ENCODE measurements at places on chromosomes 16 and 17.

DNA sequence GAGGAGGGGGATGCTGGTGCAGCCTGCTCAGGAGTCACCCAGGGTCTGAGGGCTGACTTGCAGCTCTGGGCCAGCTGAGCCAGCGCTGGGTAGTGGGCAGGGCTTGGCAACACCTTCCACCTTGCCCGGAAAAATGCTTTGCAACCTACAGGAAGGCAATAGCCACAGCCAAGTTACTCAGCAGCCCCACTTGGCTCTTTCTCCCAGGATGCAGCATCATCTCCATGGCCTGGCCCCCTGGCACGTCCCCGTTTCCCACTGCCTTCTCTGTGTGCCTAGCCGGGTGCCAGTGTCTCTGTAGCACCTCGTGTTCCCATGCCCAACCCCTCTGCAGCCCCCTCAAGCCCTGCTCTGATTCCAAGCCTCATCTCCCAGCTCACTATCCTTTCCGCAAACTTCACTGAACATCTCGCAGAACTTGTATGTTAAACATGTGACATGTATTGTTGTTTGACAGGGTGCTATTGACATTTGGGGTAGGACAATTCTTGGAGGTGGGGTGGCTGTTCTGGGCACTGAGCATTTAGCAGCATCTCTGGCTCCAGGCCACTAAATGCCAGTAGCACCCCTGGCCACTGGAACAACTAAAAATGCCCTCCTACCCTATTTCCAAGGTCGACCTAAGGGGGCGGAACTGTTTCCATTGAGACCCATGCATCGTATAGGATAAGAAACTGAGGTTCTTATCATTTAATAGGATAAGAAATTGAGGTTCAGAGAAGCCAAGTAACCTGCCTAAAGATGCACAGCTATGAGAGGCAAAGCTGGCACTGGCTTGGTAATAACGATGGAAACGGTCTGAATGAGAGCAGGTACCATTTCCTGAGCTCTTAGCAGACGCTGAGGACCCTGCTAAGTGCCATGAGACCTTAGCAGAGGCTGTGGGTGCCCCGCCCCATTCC, 12.2 kb downstream of the DEXI start:
- DNase-seq, result peak; percentile 56

- no peak for DNase-seq
These were observed 32.2 kb downstream of the CHP2 start for GRCh38 chr16:23786964-23787561.

GRCh38 chr16:85626191-85626981, 13.3 kb downstream of the GSE1 start:
- peak; percentile 15 for DNase-seq

- peak; percentile 46 for DNase-seq
These were observed 49.3 kb upstream of the USP7 start for GRCh38 chr16:9012848-9013507.

DNA sequence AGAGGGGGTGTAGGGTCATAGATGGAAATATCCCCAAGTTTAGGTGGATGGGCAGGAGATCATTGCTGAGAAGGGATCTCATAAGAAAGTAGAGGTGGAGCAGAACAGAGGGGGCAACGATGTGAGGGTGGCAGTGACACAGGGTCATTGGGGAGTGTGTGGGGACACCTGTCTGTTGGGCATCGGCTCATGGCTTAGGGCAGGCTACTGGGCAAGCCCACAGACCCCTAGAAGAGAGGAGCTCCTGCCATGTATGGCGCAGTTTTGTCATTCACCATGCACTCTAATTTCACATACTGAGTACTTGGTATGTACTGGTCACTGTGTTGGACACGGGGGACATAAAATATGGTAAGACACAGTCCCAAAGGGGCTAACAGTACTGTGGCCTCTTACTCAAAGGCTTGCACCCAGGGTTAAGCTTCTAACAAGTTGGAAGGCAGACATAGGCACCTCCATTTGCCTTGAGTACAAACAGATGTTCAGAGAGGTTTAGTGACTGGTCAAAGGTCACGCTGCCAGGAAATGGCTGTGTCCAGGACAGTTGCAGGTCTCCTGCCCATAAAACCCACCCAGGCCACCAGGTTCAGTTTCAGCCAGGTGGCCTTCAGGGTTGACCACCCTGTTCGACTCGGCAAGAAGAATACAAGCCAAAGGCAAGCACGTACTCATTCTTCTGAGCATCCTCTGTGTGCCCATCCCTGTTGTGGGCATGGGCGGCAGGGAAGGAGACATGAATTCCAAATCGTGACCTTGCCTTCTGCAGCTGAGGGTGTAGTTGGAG, 580.2 kb downstream of the KCNJ18 start:
- no peak for DNase-seq

GRCh38 chr16:88810912-88811768, 588 bp downstream of the APRT start:
- DNase-seq, result peak; percentile 31

- DNase-seq, result peak; percentile 53
These were observed 53.6 kb upstream of the SDK2 start for GRCh38 chr17:73697872-73698271.

GRCh38 chr16:19753815-19754643, 36.0 kb downstream of the IQCK start:
- no peak for DNase-seq

GRCh38 chr17:27247071-27247957, 46.6 kb upstream of the WSB1 start:
- no peak for DNase-seq

DNA sequence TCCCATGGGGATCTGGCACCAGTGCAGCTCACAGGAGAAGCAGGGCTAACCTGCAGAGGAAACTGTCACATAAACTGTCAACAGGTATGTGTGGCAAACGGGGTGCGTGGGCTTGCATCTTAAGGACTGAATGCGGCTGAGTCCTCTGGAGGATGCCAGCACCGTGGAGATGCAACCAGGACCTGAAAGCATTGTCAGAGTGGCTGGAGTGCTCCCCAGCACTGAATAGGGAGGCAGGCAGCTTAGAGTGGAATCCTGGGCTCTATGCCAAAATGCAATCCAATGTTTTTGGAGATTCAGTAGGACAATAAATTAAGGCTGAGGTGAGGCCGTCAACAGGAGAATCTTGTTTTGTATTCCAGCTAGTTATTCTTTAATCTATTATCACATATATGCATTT, 21.3 kb upstream of the SALL1 start:
- no peak for DNase-seq

- DNase-seq, result no peak
These were observed 29.9 kb upstream of the PRM1 start for GRCh38 chr16:11310997-11311561.

DNA sequence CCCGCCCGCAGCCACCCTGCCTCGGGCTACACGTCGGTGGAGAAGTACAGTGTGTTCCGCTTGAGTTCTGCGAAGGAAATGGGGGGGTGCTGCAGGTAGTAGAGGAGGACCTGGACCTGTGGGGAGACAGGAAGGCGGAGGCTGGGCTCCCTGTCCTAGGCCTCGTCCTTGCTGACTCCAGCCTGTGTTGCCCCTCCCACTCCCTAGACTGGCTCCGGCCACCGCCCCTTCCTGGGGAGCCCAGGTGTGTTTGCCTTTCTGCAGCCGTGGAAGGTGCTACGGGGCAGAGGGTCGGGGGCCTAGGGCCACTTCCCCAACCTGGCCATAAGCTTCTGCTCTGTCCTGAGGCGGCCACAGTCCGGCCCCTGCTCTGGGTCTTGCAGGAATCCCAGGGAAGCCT, 9.1 kb downstream of the TIMM22 start:
- DNase-seq, result peak; percentile 30

DNA sequence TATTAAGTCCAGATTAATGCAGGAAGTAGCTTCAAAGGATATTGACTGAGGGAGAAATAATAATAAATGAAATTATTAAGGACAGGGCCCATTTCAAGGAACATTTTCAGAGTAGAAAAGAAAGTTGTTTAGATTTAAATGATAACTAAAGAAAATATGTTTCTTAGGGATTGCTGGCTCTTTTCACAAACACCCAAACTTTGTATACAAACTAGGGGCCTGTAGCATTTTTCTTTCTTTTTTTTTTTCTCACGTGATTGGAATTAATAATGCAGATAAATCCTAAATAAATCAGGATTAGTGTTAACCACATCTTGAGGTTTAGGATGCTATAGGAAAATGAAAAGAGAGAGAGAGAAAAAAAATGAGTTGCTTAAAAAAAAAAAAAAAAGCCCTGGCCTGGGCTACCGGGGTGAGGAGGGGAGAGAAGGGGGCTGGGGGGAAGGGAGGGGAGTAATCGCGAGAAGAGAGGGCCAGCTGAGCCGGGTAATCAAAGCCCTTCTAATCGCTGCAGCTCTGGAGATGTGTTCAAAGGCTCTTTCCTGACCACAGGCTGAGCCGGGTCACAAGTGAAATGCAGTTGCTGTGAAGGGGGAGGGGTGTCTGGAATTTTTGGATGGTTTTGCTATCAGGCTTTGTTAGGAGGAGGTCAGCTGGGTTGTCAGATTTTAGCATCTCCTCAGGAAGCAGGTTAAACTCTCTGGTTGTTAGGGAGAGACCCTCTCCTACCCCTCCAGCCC, 104.6 kb upstream of the ZFHX3 start:
- no peak for DNase-seq
